ENCODE measurements at places on chromosomes 13 and 19.

DNA sequence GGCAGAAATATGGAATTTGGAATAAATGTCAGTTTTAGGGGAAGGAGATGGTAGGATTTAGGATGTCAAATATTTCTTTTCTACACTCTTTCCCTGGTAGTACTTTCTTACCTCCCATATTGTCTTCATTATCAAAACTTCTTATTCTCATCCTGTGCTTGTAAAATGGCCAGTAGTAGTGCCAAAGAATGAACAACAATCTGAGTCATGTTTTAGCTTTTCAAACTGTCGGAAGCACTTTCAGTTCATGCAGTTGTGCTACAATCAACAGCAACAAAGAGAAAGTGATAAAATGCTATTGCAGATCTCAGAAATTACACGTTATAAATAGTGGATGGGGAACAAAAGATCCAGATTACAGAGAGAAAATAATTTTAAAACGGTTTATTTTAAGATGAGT is 193.7 kb upstream of the RXFP2 start:
- H3K27ac ChIP-seq: no peak overlapping the region
- H3K4me1 ChIP-seq: no peaks in the 10 kb centered on the region
- H3K36me3 ChIP-seq: no peaks in the 10 kb centered on the region

DNA sequence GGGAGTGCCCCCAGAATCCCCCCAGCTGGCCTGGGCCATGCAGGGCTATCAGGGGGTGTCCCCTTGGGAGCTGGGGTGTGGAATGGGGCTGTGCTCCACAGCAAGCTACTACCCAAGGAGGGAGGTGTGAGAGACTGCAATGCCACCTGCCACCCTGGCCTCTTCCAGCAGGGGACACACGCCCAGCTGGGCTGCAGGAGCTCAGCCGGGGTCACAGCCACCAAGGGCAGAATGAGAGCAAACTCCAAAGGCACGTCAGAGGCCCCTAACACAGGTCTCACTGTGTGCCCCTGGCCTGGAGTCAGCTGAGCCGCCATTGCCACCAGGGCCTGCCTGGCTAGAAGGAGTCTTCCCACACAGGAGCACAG is 55.5 kb downstream of the MLLT1 start:
- H3K36me3 ChIP-seq: peaks cover 86% of the 10 kb centered on the region
- peaks cover 12% of the 10 kb centered on the region for H3K4me1 ChIP-seq
- H3K4me3 ChIP-seq: no peak overlapping the region
- no peak for DNase-seq

DNA sequence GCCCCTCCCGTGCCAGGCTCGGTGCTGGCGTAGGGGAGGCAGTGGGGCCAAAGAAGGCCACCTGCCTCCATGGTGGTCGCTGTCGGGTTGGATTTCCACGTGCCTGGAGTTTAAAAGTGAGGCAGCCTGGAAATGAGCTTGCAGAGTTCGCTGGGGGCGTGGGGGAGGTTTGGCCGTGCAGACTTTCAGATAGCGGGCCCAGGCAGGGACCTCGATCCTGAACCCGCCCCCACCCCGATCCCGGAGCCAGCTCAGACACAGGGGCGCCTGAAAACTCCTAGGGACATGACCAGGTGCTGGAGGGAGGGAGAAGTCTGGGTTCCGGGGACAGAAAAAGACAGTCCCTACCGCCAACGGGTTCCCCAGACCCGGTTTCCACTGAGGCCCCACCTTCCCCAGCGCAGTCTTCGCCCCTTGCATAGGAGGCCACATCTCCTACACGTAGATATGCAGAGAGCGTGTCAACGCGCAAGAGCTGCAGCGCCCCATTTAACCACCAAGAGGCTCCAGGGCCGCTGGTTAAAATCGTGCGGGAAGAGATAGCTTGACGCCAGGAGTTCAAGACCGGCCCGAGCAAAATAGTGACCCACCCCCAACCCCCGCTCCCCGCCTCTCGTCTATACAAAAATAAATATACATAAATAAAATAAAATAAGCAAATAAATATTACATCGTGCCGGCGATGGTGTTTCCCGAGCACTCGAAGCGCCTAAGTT is 8.5 kb downstream of the CCDC8 start:
- H3K4me1 ChIP-seq: peaks cover 63% of the 10 kb centered on the region
- peak overlapping the region; percentile 85 for H3K27ac ChIP-seq
- no peak for DNase-seq
- H3K4me3 ChIP-seq: peak overlapping the region; percentile 50

DNA sequence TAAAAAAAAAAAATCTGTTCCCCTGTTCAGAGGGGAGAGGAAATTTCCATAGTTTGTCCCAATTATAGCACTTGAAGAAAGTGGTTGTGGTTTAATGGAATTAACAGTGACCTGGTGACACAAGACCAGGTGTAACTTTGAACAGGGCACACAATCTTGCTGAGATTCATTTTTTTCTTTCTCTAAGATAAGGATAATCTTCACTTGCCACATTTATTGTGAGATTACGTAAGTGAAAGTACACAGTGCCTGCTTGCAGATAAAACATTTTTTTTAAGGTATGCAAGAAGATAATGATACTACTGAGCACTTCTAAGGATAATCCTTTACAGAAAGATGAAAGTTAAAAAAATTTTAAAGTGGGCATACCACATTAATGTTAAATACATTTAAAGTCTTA is 448.1 kb downstream of the DIAPH3 start:
- H3K4me1 ChIP-seq: no peaks in the 10 kb centered on the region
- DNase-seq: no peak
- H3K4me3 ChIP-seq: no peak overlapping the region
- H3K27ac ChIP-seq: no peak overlapping the region
- no peaks in the 10 kb centered on the region for H3K36me3 ChIP-seq

DNA sequence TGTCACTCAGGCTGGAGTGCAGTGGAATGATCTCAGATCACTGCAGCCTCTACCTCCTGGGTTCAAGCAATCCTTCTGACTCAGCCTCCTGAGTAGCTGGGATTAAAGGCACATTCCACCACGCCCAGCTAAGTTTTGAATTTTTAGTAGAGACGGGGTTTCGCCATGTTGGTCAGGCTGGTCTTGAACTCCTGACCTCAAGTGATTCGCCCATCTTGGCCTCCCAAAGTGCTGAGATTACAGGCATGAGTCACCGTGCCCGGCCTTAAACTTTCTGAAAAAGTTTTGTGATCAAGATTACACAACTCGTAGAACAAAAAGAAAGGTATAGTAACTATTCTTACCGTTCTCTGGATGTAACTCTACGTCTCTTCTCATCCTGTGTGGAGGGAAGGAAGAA is 21.2 kb downstream of the DNMT1 start:
- H3K4me1 ChIP-seq: no peaks in the 10 kb centered on the region
- no peak overlapping the region for H3K27ac ChIP-seq
- no peak overlapping the region for H3K4me3 ChIP-seq
- no peaks in the 10 kb centered on the region for H3K27me3 ChIP-seq
- peaks cover 48% of the 10 kb centered on the region for H3K36me3 ChIP-seq
- DNase-seq: no peak

DNA sequence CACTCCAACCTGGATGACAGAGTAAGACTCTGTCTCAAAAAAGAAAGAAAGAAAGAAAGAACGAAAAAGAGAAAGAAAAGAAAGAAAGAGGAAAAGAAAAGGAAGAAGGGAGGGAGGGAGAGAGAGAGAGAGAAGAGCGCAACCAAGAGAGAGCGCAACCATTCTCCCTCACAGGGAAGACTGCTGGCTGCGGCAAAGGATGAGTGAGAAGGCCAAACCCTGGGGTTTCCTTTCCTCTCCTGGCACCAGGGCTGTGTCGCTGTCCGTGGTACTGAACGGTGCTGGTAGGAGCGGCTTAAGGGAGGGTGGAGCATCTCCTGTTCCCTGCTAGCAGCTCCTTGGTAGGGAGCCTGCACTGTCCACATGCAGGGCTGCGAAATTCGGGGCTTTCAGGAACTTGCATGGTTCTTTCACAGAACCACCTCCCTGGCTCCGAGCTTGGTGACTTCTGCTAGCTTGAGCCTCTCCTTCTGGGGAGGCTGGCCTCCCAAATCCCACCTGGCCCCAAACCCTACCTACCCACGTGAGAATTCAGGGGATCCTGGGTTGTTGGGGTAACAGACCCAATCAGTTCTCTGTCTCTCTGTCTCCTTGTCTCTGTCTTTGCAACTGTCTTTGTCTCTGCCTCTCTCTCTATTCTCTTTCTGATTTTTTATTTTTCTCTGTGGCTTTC is 51.1 kb upstream of the ZNRF4 start:
- H3K27me3 ChIP-seq: peaks cover 20% of the 10 kb centered on the region
- H3K4me3 ChIP-seq: no peak overlapping the region
- no peak overlapping the region for H3K27ac ChIP-seq
- peak; percentile 70 for DNase-seq

DNA sequence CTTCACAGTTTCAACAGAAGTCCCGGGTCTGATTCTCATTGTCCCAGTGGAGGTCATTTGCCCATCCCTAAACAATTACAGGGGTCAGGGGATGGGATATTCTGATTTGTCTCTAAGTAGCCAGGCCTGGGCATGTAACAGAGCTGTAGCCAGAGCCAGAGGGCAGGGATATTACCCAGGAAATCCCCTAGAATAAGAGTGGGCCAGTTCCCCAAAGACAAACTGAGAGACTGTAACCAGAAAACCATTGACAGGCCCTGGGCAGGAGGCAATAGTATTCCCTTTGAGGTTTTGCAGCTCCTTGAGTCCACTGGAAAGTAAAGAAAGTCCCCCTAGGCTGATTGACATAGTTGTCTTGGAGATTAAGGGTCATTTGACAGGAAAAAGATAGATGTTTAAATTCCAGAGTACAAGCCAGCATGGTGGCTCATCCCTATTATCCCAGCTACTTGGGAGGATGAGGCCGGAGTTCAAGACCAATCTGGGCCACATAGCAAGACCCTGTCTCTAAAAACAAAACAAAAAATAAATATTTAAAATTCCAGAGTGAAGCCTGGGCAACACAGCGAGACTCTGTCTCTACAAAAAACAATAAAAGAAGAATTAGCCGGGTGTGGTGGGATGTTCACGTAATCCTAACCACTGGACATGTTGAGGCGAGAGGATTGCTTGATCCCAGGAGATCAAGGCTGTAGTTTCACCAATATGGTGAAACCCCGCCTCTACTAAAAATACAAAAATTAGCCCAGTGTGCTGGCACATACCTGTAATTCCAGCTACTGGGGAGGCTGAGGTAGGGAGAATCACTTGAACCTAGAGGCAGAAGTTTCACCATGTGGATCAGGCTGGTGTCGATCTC is 1.9 kb upstream of the SDHAF1 start:
- DNase-seq: no peak

GRCh38 chr19:18972301-18972811 is 31.3 kb upstream of the HOMER3 start:
- H3K4me1 ChIP-seq: no peaks in the 10 kb centered on the region
- H3K27ac ChIP-seq: peak overlapping the region; percentile 19
- H3K27me3 ChIP-seq: no peaks in the 10 kb centered on the region
- peak; percentile 25 for DNase-seq
- no peak overlapping the region for H3K4me3 ChIP-seq

- peaks cover 10% of the 10 kb centered on the region for H3K36me3 ChIP-seq
- no peaks in the 10 kb centered on the region for H3K4me1 ChIP-seq
- H3K4me3 ChIP-seq: no peak overlapping the region
- peak; percentile 69 for DNase-seq
- no peaks in the 10 kb centered on the region for H3K27me3 ChIP-seq
Observed at GRCh38 chr19:34502582-34503411, 21.2 kb downstream of the WTIP start.

DNA sequence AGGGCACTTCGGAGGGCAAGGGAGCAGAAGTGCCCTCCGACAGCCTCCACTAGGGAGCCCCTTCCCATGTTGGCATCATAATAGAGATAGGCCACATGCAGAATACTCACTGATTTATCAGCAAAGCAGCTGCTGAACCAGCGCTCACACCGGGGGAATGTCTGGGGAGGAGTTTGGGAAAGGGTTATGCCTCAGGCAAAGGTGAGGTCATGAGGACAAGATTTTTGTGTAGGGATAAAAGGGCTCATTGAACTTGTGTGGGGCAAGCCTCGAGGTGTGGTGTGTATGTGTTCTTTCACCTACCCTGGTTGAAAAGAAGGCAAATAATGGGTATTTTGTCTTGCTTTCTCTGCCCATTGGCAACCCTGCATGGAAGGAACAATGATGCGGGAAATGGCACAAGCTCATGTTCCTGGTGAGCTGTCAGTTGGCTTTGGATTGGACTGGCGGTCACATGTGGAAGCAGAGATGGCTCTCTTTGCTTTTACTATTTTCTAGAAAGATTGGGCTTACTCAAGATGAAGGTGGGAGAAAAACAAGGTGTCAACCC is 39.1 kb upstream of the SLC7A9 start:
- H3K4me1 ChIP-seq: no peaks in the 10 kb centered on the region
- H3K4me3 ChIP-seq: no peak overlapping the region
- H3K27ac ChIP-seq: no peak overlapping the region
- peaks cover 55% of the 10 kb centered on the region for H3K36me3 ChIP-seq

DNA sequence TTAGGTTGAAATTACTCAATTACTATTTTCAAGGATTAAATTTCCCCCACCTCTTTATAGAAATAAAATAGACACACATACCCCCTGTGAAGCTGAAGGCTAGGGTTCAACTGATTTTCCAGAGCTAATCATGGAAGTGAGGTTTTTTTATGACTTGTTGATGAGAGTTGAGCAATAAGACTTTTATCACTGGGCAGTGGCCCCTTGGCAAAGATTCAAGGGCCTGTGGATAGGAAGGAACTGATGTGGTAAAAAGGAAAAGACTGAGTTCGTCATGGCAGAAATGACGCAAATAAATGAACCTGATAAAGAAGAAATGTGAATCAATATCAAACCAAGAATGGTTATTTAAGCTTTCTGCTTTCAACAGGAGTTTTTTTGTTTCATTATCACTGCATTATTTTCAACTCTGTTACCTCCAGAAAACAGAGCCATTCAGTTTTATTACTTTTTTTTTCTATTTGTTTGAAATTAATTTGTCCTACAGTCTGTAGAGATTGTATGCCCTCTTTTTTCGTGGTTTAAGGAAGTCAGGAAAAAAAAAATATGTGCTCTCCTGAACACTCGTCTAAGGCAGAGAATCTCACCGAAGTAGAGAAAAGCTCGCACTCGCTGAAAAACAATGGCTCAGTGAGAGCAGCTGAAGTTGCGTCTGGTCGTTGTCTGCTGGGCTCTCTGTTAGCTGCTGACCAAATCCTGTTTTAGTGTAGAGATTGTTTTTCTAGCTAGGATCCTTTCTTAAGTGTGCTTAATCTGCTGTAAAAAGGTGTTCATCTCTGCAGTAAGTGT is 38.9 kb downstream of the STOML3 start:
- no peak overlapping the region for H3K27ac ChIP-seq
- H3K4me3 ChIP-seq: no peak overlapping the region
- no peaks in the 10 kb centered on the region for H3K27me3 ChIP-seq

- no peak overlapping the region for H3K4me3 ChIP-seq
- no peaks in the 10 kb centered on the region for H3K27me3 ChIP-seq
- no peak overlapping the region for H3K27ac ChIP-seq
- H3K4me1 ChIP-seq: no peaks in the 10 kb centered on the region
- DNase-seq: no peak
- H3K36me3 ChIP-seq: no peaks in the 10 kb centered on the region
Observed at GRCh38 chr19:4738734-4739133, 15.1 kb upstream of the DPP9 start.

- H3K27ac ChIP-seq: peak overlapping the region; percentile 32
- H3K36me3 ChIP-seq: no peaks in the 10 kb centered on the region
- DNase-seq: no peak
- peaks cover 7% of the 10 kb centered on the region for H3K4me1 ChIP-seq
- H3K4me3 ChIP-seq: no peak overlapping the region
Observed at GRCh38 chr13:93231867-93232266, 5.3 kb downstream of the GPC6 start.
